ENCODE measurements at places on chromosomes 7 and 10.

GRCh38 chr7:95922191-95922590 lies 149.8 kb downstream of the DYNC1I1 start:
- no peak for DNase-seq

- DNase-seq, result no peak
Observed at GRCh38 chr10:84140036-84140379, 699 bp downstream of the GHITM start.

DNA sequence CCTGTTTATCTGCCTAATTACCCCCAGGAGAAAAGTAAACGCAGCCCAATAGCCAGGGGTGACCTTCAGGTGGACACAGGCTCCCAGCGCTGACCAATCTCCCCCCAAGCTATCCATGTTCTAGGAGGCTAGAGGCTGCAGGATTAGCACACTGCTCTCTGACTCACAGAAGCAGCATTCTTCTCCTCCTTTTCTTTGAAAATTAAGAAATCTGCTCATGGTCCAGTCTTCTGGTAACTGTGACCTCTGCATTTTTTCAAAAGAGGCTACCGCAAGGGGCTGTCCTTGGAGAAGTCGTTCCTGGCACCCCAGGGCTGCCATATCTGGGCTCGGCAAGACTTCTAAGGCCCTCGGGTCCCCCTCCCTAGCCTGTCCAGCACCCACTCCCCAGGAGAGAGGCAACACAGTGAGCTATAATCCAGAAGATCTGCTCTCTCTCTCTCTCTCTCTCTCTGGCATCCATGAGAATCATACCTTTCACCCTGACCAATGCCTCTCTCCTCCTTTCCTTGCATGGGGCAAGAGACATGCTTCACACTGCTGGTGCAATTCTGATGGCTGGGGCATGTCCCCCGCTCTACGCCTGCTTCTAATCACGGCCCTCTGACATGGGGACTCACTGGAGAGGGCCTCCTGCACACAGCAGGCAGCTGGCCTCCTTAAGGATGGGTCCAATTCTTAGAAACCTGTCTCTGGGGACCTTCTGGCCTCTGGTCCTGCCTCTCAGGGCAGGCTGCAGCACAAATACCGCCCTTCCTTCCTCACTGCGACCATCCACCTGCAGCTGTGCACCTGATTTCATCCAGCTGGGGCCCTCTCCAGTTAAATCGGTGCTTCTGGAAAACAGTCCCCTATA lies 27.3 kb downstream of the ANXA11 start:
- no peak for DNase-seq

GRCh38 chr10:8951440-8952089 lies 897.1 kb downstream of the GATA3 start:
- no peak for DNase-seq

DNA sequence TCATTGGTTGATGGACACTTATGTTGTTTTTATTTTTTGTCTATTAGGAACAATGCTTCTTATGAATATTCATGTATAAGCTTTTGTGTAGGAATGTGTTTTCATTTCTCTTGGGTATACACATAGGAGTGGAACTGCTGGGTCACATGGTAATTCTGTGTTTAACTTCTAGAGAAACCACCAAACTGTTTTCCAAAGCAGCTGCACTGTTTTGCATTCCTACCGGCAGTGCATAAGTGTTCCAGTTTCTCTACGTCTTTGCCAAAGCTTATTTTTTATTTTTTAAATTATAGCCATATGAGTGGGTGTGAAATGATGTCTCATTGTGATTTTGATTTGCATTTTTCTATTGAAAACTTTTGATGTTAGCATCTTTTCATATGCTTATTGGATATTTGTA lies 51.3 kb downstream of the ADK start:
- no peak for DNase-seq

- no peak for DNase-seq
Observed at GRCh38 chr7:92446869-92447344, 375 bp upstream of the GATAD1 start.

GRCh38 chr10:101602761-101603398 lies 14.8 kb downstream of the DPCD start:
- DNase-seq, result peak; percentile 16

GRCh38 chr10:36683421-36683820 lies 442.0 kb upstream of the ANKRD30A start:
- DNase-seq, result no peak

DNA sequence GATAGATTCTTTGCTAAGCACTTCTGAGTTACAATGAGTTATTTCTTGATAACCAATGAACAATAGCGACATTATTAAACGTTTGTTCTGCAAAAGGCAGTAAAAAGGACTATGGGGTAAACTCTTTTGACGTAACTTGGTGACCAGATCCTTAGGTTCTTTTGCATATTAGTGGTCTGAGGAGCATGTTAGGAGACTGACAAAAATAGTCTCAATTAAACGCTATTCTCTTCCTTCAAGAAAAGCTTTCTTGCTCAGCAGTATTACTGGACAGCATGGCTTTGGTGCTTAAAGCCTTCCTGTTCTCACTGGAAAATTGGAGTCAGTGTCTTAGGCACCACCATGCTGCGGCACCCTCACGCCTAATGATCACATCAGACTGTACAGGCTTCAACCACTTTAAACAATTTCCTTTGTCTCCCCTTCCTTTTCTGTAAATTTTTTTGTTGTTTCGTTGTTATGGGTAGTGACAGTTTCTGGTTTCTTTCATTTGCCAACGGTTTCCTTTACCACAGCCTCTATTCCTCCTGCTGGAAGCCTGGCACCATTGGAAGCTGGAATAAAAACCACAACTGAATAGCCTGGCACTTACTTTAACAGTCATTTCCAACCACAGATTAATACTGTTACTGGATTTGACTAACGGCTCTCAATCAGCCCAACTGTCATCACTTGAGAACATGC lies 49.2 kb upstream of the FAM133B start:
- no peak for DNase-seq

- DNase-seq, result no peak
Observed at GRCh38 chr10:48947690-48948469, 8.2 kb upstream of the LRRC18 start.

- DNase-seq, result no peak
Observed at GRCh38 chr7:101911800-101912715, 94.6 kb downstream of the CUX1 start.

Measured in stimulated activated CD8-positive, alpha-beta memory T cell treated with anti-CD3 and anti-CD28 coated beads, Interleukin-4, amount 100 ng/mL, for 4 hours (primary cell).